ENCODE measurements at places on chromosomes 12 and 14.

DNA sequence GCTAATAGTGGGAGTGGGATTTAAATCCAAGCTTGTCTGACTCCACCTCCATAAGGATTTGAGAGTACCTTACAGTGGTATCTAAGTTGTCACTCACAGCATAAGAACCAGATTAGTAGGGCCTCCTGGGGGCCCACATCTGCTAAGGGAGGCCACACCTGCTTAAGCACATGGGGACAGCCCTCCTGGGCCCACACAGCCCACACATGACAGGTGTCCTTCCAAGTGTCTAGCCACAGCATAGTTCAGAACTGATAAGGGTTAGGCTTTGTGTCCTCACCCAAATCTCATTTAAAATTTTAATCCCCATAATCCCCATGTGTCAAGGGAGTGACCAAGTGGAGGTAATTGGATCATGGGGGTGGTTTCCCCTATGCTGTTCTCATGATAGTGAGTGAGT lies 186.0 kb upstream of the HMGA2 start:
- no peak for DNase-seq

- no peak for DNase-seq
Measured at GRCh38 chr14:104514156-104514848, 65.3 kb upstream of the C14orf180 start.

DNA sequence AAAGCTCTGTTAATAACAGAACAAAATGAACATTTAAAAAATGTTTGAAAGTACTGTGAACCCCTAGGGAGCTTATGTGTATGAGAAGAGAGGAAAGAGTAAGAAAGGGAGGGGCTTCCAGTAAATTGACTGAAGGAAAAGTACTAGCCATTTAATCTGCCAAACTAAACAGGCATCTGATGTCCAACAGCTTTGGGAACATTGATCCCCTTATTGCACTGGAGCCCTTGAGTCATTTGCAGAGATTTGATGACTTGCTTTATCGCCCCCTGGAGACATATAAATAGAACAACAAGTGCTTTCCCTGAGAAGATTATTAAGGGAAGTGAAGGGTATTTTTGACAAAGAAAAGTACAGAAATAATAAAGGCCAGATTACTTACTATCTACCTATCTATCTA lies 319.3 kb upstream of the NOVA1 start:
- DNase-seq: peak; percentile 71

GRCh38 chr12:115871714-115872113 lies 405.8 kb downstream of the MED13L start:
- DNase-seq: peak; percentile 57

GRCh38 chr14:103801459-103801858 lies 45.9 kb downstream of the PPP1R13B start:
- peak; percentile 71 for DNase-seq

DNA sequence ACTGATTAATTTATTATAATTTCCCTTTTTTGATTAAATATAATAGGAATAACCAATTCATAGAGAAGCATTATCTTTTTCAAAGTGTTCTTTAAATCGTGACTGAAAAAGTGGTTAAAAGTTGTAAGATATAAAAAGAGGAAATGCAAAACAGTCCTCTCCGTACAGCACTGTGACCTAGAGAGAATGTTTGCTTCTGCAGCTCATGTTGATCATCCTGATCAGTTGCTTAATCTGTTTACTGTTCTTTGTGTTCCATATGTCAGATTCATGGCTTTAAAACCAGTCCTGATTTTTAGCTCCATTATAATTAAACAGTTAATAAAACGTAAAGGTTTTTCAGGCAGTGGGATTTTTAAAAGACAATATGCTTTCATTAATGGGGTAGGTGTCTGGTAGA lies 4.7 kb downstream of the TTC8 start:
- DNase-seq: no peak

DNA sequence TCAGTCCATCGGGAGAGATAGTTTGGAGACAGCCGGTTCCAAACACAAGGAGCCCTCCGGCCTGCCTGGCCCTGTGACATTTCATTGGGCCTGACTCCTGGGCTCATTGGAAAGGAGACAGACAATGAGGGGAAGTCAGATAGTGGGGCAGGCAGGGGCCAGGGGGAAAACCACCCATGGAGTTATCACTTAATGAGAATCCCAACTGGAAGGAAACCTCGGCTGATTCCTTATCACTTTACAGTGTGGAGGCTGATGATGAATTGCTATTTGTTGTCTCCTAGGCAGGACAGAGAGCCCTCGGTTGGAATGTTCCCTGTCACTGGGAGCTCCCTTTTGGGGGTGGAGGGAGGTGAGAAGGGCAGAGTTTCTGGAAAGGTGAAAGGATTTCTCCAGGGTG lies 44.4 kb downstream of the TBX5 start:
- DNase-seq: no peak

- no peak for DNase-seq
Measured at GRCh38 chr12:29403991-29404390, 23.0 kb upstream of the ERGIC2 start.

DNA sequence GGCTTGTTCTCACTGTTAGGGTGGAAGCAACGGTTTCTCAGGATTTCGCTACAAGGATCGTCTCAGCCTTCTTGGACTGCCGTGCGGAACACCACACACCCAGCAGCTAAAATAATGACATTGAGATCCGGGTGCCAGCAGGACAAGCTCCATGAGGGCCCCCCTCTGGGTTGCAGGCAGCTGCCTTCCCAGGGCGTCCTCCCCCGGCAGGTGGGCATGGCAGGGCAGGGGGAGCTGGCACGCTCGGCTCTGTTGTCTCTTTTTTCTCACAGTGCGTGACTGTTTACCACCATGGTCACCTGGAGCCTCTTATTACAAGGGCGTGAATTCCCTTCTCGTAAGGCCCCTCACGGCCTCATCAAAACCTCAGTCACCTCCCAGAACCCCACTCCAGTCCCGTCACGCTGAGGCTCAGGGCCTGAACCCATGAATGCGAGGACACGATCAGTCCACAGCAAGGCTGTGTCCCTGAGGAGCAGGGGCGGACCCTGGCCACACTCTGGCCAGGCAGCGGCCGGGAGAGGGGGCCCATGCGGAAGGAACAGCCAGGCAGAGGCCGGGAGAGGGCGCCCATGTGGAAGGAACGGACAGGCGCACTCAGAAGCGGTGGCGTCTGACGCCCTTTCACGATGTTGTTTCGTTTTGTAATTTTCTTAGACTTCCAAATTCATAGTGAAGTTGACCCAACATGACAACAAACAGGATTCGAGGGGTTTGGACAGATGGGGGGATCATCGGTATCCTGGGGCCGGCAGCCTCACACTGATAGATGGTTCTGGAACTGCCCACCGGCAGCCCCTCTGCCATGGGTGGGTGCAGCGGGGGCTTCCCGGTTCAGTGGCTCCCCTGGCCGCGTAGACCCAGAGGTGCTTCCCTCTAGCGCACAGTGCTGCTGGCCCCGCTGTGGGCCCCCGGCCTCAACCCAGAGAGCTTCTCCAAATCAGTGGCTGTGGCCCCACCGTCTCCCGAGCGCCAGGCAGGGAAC lies 10.0 kb downstream of the LRCOL1 start:
- DNase-seq: peak; percentile 79

DNA sequence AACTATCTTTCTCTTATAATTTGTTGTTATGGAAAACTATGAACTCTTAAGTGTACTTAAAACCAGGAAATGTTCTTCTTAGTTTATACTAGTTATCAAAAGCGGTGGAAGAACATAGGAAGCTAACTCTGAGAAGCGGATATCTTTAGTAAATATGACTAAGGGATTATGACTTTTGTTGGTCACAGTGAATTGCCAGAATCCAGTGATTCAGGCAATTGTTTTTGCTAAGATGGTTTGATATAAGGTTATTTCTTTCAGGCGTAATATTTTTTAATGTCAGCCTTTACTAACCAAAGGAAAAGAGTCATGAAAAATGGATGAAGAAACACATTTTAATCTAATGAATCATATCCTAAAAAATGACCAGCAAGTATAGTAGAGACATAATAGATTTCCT lies 473.5 kb downstream of the FOXG1 start:
- peak; percentile 71 for DNase-seq

GRCh38 chr12:119556854-119557253 lies 36.7 kb upstream of the TMEM233 start:
- DNase-seq: no peak

- DNase-seq: no peak
Measured at GRCh38 chr14:30813216-30813615, 61.1 kb upstream of the COCH start.

DNA sequence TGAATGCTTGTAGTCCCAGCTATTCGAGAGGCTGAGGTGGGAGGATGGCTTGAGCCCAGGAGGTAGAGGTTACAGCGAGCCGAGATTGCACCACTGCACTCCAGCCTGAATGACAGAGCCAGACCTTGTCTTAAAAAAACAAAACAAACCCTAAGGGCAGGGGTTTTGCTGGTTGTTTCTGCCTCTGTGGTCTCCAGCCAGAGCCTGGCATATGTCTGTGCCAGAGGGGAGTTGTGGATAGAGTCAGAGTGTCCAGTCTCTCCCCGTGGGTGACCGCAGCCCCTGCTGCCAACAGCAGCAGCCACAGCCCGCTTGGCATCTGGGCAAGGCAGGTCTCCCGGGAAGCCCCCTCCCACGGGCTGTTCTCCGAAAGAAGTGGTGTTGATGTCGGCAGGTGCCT lies 37.6 kb downstream of the MVK start:
- DNase-seq: no peak

- DNase-seq: peak; percentile 51
Measured at GRCh38 chr12:46209170-46209569, 59.7 kb downstream of the SLC38A1 start.

- DNase-seq: peak; percentile 19
Measured at GRCh38 chr12:120062976-120063579, 53.5 kb downstream of the RAB35 start.

- DNase-seq: no peak
Measured at GRCh38 chr12:103785243-103786031, 55.6 kb downstream of the NT5DC3 start.

DNA sequence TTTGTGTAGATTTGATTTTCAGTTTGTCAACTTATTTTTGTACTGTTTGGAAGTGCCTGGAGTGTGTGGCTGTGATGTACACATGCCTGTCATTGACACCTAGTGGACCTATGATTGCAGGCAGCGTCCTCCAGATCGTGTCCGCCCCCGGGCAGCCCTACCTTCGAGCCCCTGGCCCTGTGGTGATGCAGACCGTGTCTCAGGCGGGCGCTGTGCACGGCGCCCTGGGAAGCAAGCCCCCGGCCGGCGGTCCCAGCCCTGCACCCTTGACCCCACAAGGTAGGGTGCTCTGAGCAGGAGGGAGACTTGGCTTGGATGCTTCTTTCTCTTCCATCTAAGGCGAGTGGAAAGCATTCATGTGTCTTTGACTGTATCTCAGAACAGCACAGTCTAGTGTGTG lies 75.8 kb downstream of the EP400 start:
- DNase-seq: no peak

- peak; percentile 84 for DNase-seq
Measured at GRCh38 chr12:30457621-30458289, 237.9 kb downstream of the IPO8 start.

DNA sequence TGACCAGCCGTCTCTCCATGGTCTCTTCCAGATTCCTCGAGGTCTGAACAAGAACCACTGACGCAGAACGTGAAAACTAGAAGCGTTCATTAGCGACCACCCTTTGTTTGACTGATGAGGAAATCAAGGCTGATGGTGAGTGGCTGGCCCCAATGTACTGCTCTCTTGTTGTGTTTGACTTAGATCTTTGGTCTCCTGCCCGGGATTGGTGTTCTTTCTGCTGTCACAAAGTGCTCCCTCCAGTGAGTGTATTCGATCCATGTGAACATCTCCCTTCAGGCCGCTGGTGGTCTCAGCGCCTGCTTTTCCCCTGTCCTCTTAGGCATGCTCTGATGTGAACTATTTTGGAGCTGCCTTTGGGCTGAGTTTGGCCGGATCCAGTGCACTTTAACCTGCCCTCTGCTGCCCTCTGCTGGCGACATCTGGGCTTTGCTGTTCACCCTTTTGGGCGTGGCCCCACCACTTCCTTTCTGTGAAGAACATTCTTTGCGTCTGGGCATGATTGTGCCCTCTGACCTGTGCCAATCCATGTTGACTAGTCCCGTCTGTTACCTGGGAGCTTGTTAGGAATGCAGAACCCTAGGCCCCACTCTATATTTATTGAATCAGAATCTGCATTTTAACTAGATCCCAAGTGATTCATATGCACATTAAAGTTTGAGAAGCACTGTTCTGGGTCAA lies 279.1 kb downstream of the TTC6 start:
- peak; percentile 69 for DNase-seq

DNA sequence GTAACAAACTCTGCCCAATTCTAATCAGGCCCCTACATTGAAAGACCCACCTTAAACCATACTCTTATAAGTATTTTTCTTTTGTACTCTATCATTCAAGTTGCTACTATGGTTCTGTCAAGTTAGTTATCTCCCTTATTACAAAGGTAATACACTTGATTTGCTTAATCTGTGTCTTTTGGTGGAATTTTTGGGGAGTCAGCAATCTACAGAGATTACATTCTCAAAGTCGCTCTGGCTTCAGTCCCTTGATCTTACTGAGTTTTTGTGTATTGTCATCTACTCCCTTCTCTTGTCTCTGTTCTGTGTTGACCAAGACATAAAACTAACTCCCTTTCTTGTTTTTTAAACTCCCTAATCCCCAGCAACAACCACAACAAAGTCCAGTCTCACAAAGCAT lies 353.1 kb downstream of the LRIG3 start:
- no peak for DNase-seq

DNA sequence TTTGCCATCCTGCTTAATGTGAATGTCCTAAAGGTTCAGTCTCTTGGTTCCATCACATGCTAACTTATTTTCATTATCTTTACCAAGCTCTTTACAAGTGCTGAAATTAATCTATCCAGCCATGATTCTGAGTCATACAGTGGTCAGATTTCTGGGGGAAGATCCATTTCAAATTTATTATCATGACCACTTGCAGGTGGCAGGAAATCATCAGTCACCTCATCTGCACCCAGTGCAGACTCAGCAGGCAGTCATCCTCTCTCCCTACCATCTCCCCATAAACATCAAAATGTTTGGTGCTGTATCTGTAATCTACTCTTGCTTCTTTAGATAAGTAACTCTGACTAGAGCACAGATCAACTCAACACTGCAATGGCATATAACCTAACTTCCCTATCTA lies 23.5 kb downstream of the ATG14 start:
- peak; percentile 29 for DNase-seq

- DNase-seq: no peak
Measured at GRCh38 chr12:132161796-132162507, 17.7 kb downstream of the NOC4L start.

DNA sequence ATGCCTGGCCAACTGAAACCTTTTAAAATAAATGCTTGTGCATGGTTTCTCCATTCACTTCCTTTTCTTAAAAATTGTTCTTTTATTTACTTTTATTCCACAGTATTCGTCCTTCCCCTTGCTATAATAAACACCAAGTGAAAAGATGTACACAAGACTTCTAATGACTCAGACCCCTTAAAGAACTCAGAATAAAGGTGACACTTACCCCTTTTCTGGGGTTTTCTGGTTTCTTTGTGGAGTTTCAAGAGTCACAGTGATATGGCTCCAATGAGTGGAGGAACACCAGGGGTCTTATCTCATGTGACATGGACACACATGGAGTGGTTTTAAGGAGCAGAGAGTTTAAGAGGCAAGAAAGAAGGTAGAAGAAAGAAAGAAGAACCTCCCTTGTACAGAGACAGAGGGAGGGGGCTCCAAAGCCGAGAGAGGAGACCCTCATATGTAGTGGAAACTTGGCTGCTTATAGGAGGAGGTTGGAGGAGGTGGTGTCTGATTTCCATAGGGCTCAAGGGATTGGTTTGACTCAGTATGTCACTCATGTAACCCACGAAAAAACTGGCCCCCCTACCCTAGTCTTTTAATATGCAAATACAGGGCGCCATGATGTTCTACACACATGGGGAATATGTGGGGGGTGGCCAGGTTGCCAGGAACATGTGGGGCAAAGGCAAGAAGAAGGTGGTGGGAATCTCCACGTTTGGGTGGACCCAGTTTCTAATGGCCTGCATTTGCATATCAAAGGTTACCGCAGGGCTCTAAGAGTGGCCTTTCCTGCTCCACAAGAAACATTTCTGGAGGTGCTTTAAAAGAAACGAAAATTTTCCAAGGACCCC lies 22.1 kb upstream of the CD69 start:
- no peak for DNase-seq

All from choroid plexus epithelial cell (primary cell).